Immature natural killer cell (primary cell): ENCODE measurements at places on chromosomes 3 and 15.

DNA sequence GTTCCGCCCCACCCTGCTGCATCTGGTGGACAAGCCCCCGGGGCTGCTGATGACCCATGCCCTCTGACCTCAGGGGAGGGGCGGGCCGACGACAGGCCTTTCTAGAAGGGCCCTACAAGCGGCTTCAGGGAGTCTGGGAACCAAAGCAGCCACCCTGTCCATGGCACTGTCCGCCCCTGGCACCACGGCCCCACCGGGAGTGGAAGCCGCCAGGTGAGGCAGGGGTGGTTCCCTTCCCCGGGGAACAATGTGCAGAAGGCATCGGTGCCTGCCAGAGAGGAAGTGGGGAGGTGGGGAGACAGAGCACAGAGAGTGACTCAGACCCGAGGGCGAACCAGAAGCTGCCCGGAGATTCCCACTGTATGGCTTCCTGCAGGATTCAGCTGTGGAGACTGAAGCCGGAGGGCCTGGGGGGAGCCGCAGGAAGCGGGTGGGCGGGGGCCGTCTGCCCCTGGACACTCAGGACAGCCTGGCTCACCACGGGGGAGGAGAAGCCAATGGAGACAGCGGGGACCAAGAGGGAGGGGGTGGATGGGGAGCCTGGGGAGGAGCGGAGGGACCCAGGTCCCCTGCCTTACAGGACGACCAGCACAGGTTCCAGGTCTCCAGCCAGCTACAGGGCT, 134.0 kb downstream of the TPRA1 start:
- H3K36me3 ChIP-seq, result no peaks in the 10 kb centered on the region
- no peak overlapping the region for H3K27ac ChIP-seq

DNA sequence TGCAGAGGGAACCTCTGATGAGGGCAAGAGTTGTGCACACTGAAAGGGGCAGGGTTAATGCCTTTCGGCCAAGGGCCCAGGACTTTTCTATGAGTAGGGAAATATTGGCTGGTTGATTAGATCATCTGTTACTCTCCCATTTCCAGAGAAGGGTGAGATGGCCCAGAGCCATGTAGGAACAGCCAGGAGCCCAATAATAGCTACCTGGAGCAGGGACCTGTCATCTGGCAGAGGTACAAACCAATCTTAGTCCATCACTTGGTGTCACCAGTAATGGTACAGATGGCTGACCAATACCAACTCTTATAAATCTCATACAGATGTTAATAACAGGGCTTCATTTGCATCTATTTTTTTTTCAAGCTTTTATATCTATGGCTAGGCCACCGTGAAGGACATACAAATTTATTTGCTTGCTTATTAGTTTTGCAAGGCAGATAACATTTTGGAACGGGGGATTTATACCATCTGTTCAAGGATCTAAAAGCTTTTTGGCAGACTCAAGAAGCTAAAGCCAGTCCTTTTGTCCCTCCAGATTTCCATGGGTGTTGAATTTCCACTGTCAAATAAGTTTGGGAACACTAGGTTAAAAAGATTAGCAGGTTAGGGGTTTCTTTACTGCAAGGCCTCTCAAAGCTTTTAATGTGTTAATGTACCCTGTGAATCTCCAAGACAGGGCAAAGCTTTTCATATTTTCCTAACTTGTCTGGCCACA, 79.3 kb downstream of the TNIK start:
- H3K27ac ChIP-seq, result no peak overlapping the region
- H3K4me1 ChIP-seq, result peaks cover 59% of the 10 kb centered on the region
- no peak for DNase-seq
- no peaks in the 10 kb centered on the region for H3K36me3 ChIP-seq
- H3K27me3 ChIP-seq, result peaks cover 1% of the 10 kb centered on the region

GRCh38 chr3:126523745-126524428, at the start of gene CHST13:
Gene CHST13 (plus strand): TSS chr3:126524155. CDS start chr3:126524333, 178 bp downstream.
- no peaks in the 10 kb centered on the region for H3K36me3 ChIP-seq
- peaks cover 2% of the 10 kb centered on the region for H3K4me1 ChIP-seq
- H3K27me3 ChIP-seq, result peaks cover 11% of the 10 kb centered on the region
- no peak for DNase-seq

DNA sequence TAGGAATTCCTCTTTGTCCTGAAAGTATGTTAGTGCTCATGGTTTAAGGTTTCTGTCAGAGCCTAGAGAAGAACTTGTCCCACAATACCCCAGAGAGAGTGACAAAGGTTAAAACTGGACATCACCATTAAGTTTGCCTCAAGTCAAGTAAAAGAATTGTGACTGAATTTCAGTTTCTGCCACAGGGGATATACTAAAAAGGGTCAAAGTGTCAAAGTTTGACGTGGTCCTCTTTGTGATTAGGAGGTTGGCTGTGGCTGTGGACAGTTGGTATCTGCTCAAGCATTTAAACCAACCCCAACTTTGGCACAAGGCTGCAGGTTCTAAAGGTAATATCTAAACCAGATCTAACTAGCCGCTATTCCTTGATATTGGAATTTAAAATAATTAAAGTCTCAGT, 26.1 kb downstream of the FMN1 start:
- no peak overlapping the region for H3K4me3 ChIP-seq
- peaks cover 16% of the 10 kb centered on the region for H3K27me3 ChIP-seq
- no peaks in the 10 kb centered on the region for H3K4me1 ChIP-seq
- H3K27ac ChIP-seq, result no peak overlapping the region
- H3K36me3 ChIP-seq, result no peaks in the 10 kb centered on the region

- no peaks in the 10 kb centered on the region for H3K4me1 ChIP-seq
- DNase-seq, result no peak
- no peaks in the 10 kb centered on the region for H3K27me3 ChIP-seq
- no peak overlapping the region for H3K4me3 ChIP-seq
- H3K27ac ChIP-seq, result no peak overlapping the region
Observed at GRCh38 chr3:154728285-154728684, 298.3 kb upstream of the GPR149 start.

DNA sequence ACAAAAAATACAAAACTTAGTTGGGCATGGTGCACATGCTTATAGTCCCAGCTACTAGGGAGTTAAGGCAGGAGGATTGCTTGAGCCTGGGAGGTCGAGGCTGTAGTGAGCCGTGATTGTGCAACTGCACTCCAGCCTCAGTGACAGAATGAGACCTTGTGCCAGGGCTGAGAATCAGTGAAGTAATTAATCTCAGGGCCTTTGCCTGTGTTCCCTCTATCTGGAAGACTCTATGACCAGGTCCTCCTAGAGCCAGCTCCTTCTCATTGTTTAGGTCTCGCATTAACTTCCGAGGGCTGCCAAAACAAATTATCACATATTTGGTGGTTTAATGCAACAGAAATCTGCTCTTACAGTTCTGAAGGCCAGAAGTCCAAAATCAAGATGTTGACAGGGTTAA, 41.4 kb upstream of the FLNB start:
- H3K36me3 ChIP-seq, result peaks cover 4% of the 10 kb centered on the region
- H3K27ac ChIP-seq, result no peak overlapping the region
- H3K4me1 ChIP-seq, result no peaks in the 10 kb centered on the region

- peak overlapping the region; percentile 64 for H3K4me3 ChIP-seq
- H3K4me1 ChIP-seq, result peaks cover 13% of the 10 kb centered on the region
- no peaks in the 10 kb centered on the region for H3K36me3 ChIP-seq
Observed at GRCh38 chr15:58269455-58270414, 131.6 kb downstream of the AQP9 start.

DNA sequence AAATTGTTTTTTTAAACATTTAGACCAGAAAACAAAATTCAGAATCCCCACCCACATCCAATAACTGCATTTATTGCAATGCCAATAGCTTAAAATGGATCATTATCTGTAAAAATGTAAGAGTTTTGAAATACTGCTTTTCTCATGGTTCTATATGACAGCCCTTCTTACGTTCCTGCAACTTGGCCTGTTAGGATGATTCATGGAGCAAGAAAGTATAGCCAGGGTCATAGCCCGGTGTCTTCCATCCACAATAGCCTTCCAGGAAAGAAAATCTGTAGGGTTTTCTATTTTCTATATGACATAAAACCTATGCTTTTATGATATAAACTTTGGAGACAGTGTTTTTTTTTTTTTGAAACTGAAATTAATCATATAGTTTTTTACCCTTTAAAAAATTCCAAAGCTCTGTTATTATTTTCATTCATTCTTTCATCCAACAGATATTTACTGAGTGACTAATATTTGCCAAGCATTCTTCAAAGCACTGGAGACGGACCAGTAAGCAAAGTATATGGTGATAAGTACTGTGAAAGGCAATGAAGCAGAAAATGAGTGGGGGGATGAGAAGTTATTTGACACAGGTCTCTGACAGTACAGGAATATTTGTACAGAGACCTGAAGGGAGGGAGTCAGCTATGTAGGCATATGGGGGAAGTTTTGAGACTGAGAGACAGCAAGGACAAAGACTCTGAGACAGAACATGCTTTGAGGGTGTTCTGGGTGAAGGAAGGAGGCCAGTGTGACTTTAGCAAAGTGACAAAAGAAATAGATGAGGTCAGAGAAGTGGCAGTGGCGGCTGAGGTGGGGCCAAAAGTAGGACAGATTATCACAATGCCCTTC, 29.0 kb upstream of the SLC2A2 start:
- H3K27me3 ChIP-seq, result peaks cover 1% of the 10 kb centered on the region
- H3K36me3 ChIP-seq, result peaks cover 5% of the 10 kb centered on the region
- H3K4me1 ChIP-seq, result no peaks in the 10 kb centered on the region
- no peak overlapping the region for H3K27ac ChIP-seq
- H3K4me3 ChIP-seq, result no peak overlapping the region

GRCh38 chr3:87359826-87360225, 83.4 kb upstream of the POU1F1 start:
- no peaks in the 10 kb centered on the region for H3K27me3 ChIP-seq
- H3K4me3 ChIP-seq, result no peak overlapping the region
- no peaks in the 10 kb centered on the region for H3K36me3 ChIP-seq
- H3K27ac ChIP-seq, result no peak overlapping the region
- H3K4me1 ChIP-seq, result no peaks in the 10 kb centered on the region
- no peak for DNase-seq

- DNase-seq, result no peak
- H3K27me3 ChIP-seq, result no peaks in the 10 kb centered on the region
- H3K4me1 ChIP-seq, result no peaks in the 10 kb centered on the region
- no peak overlapping the region for H3K27ac ChIP-seq
- H3K36me3 ChIP-seq, result no peaks in the 10 kb centered on the region
- no peak overlapping the region for H3K4me3 ChIP-seq
Observed at GRCh38 chr15:30650012-30650929, 24.3 kb downstream of the ARHGAP11B start.
